NCI-H2029 (cell line): ENCODE measurements at places on chromosomes 4 and X.

GRCh38 chrX:152635941-152636340 is 1.8 kb upstream of the GABRQ start:
- no peak for DNase-seq

DNA sequence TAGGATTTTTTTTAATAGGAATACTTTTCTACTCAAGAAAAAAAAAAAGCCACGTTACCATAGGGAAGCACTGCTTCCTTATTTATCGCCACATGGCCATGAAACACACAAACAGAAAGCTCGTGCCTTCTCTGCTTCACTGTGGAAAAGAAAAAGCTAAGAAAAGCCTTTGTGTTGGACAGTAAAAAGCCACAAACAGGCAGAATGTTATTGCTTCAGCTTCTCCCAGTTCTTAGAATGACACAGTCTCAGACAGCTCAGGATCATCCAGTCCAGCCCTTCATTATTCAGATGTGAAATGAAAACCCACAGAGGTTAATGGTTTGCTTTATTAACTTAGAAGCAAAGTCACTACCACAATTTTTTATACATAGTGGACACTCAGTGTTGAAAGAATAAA is 181.6 kb upstream of the NOCT start:
- no peak for DNase-seq

DNA sequence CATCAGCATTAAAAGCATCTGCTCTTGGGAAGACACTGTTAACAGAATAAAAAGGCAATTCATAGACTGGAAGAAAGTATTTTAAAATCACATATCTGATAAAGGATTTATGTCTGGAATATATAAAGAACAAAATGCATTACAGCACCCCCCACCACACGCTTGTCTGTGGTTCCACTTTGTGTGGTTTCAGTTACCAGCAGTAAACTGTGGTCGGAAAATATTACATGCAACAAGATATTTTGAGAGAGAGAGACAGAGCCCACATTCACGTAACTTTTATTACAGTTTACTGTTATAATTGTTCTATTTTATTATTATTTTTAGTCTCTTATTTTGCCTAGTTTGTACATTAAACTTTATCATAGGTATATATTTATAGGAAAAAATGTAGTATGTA is 21.2 kb upstream of the PDE6B start:
- DNase-seq, result no peak

GRCh38 chrX:144730471-144730870 is 516.8 kb upstream of the SPANXN1 start:
- no peak for DNase-seq
